Right hindlimb (tissue), 1 donor: ENCODE measurements at places on chromosomes 2 and 18.

GRCh38 chr18:12282442-12283039 is 25.5 kb upstream of the TUBB6 start:
- no peak for DNase-seq

DNA sequence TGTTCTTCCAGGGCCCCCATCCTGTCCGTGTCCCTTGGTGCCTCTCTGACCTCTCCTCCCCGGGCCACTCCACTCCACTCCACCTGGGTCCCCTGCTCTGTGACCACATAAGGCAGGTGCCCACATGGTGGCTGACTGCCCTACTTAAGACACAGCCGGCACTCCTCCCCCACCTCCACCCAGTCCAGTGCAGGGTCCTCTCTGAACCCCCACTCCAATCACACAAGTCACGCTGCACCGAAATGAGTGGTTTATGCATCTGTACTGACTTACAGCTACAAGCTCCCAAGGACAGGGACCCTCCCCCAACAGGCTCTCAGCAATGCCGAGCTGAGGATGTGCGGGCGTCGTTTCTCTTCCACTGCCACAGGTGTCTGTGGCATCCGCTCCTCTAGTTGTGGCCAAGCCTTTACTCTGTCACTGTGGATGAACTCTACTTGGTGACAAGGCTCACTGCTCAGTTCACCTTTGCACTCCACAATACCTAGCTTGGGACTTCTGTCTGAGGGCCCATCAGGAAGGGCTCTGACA is 48.3 kb downstream of the TFCP2L1 start:
- no peak for DNase-seq

- no peak for DNase-seq
Measured at GRCh38 chr2:65856928-65857327, 424.5 kb upstream of the SPRED2 start.

DNA sequence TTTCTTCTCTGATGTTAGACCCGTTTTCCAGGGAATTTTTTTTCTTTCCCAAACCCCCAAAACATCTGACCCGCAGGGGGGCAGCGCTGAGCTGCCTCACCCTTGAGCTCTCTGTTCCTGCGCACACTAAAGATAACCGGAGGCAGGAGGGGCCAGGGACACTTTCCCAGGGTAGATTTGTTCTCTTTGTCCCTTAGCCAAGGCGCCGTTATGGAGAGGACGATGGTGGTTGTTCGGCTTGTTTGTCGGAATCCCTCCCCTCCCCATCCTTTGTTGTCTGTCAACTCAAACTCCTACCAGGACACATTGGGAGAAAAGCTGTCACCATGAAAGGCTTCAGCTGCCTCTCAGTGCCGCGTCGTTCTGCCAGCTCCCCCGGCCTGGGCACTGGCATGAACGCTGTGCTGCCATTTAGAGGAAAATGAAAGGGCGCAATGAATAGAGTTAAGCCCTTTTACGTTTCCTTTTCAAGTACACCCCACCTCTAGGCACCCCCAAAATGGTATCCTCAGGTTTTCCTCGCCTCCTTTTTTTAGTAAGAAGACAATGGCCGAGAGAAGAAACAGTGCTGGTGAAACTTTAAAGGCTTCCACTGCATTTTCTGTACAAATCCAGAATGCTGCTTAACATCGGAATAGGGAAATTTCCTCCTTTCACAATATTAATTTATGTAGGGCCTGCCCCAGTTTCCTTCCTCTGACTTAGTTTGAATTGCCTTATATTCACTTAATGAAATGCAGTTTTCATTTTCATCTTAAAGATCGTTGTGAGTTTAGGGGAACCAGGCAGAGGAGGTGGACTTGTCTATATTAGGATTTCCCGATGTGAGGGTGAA is 62.1 kb downstream of the RND3 start:
- no peak for DNase-seq

- no peak for DNase-seq
Measured at GRCh38 chr2:240589850-240590525, 3.5 kb downstream of the CAPN10 start.

DNA sequence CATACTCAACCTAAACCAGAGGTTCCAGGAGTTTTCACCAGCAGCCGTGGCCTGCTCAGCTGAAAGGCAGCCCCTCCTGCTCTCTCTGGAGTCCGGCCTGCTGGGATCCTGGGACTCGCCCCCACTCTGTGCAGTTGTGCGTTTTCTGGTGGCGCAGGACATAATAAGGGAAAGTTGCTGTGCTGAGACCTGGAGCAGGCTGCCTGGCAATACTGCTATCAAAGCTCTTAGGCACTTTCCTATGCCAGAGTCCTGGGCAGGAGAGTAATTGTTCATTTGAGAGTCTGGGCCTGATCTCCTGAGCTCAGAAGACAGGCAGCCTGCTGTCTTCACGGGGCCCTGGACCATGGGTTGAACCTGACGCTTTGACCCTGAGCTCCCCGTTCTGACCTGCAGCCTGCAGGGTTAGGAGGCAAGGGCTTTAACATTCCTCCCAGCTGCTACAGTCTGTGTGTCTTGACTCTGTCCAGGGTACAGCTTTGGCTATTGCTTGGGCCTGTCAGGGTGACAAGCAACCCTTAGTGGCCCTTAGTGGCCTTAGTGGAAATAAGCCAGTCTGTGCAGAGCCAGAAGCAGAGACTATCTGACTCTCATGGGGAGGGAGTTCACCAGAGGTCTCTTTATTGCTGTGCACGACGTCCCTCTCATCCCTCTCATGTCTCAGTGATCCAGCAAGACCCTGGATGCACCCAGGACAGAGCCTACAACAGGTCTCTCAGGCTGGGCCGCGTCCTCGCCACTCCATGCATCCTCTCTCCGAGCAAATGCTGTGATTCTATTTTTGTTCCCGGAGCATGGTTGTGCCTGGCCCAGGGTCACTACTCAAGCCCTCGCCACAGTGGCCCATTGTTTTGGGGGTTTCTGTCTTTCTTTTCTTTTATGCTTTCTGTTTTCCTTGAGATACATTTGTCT is 60.6 kb downstream of the ACKR3 start:
- peak; percentile 9 for DNase-seq

DNA sequence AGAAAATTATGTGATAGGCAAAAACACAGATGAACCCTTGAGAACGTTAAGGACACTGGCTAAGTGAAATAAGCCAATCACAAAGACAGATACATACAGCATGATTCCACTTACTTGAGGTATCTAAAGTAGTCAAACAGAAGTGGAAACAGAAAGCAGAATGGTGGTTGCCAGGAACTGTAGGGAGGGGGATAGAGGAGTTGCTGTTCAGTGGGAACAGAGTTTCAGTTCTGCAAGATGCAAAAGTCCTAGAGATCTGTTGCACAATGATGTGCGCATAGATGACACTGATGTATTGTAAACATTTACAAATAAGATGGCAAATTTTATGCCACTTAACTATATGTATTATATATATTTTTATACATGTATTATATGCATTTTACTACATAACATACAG is 59.7 kb downstream of the POLE4 start:
- DNase-seq, result no peak

DNA sequence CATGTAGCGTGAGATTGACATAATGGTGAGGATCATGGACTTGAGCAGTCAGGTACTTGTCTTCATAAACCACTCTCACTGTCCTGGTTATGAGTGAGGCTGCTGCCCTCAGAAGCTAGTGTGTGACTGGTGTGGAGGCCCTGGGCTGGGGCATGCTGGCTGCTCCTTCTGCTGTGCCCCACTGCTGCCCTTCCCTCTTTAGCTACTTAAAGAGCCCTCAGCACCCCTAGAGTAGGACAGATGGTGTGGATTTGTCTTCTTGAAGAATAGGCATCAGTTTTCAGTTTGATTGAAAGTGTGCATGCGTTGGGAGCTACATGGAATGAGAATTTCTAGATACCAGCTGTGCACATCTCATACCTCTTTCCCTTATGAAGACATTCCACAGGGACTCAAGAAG is 15.4 kb downstream of the CPLX4 start:
- DNase-seq, result no peak

GRCh38 chr18:5868218-5868854 is 27.0 kb downstream of the TMEM200C start:
- peak; percentile 88 for DNase-seq

DNA sequence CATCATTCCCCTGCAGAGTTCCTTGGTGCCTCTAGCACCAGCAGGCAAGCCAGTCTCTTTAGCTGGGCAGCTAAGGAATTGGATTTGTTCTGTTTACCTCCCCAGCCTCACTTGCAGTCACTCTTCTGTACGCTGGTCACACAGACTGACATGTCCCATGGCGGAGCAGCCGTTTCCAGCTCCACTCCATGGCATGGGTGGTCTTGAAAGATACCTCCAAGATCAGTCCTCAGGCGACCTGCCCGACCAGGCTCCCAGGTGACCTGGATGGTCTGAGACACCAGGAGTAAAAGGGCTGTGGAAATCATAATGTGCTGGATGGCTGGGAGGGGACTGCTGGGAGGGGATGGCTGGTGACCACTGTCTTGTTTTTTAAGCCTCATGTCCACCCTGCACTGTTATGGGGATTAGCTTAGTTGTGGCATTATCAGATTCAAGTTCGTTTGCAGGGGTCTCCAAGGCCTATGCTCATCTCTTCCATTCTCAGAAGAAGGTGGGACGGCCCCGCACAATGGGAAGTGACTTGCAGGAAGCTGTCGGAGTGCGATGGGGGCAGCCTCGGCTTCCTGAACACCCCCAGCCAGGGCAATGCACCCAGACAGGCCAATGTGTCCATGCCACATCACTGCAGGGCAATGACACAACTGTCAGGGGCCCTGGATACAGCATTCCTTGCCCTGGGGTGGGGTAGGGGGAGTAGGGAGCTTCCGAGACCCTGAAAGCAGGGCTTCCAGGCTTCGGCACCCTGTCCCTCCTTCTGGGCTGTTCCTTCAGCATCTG is 156.1 kb upstream of the MYCN start:
- DNase-seq, result no peak

DNA sequence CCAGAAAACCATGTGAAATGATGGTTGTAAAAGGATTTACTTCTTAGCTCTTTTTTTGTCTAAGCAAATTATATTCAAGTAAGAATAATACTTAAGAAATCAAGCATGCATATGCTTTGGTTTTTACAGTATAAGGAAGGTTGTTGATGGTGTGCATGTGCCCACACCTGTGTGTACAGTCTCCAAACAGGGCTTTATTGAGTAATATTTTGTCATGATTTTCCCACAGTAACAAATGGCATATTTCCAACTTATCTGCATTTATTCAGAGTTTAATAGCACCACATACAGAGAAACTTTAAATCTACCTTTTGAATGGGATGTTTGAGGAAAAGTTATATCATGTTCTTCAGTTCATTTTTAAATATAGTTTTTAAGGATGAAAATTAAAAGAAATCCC is 76.5 kb upstream of the DSG1 start:
- no peak for DNase-seq

GRCh38 chr2:238122287-238123217 is 15.9 kb upstream of the KLHL30 start:
- no peak for DNase-seq

GRCh38 chr18:22831441-22831904 is 101.7 kb upstream of the RBBP8 start:
- DNase-seq, result no peak

DNA sequence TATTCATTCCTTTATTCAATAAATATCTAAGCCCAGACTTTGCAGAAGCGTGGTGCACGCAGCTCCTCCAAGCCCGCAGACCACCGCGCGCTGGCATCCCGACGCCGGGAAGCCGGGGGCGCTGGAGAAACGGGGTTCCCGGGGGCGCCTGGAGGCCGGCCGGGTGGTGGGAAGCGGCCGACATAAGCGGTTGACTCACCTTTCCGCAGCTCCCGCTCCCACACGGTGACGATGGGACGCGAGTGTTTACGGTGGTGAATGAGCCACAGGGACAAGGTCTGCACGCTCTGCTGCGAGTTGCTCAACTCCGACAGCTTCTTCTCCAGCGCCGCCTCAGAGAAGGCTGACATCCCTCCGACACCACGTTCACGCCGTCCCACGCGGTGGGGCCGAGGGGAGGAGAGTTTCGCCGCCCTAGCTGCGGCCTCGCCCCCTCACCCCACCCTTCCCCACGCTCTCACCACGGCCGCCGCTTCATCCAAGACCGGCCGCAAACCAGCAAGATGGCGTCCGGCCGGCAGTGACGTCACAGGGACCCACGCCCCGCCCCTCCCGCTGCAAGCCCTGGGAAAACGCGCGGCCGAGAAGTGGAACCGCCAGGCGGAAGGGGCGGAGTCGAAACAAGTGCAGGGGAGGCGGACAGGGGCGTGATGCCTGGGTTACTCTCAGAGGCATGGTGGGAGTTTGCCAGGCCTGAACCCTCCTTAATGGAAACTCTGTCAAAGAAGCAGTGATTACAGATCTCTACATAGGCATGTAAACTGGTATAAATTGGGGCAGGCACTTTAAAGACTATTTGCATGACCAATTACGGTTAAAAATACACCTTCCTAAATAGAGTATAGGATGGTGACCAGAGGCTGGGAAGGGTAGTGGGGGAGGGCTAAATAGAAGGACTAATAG is at the start of gene RPRD1A:
TSS of gene RPRD1A (minus strand) at position 505 of the 903 bp plus-strand sequence. CDS start at position 350, 155 bp downstream.
- peak; percentile 97 for DNase-seq

- DNase-seq, result peak; percentile 30
Measured at GRCh38 chr2:208406474-208407451, at the start of gene PTH2R. TSS of gene PTH2R (plus strand) at chr2:208406792. CDS start at chr2:208407044, 252 bp downstream.

DNA sequence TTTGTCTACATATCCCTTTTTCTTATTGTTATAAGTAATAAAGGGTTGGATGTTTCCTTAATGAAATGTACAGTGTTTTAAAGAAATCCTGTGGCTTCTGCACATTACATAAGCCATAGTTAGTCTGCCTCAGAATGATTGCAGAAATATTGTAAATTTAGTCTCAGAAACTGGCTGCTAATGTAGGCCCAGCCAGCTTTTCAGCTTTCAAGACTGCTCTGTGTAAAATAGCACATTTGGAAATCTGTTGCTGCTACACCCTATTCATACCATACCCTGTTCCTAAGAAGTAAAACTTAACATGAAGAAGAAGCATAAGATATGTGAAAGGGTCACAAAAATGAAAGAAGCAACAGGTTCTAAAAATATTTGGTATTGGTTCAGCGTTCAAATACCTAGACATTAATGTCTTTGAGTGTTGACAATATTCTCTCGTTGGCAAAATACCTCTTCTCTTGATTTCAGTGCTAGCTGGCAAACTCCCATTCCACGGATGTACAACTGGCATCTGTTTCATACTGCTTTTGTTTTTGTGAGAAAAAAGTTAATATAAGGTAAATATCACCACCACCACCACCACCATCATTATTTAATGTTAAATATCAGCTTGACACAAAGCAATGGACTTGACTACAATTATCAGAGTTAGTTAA is 19.2 kb upstream of the NCKAP1 start:
- DNase-seq, result no peak

DNA sequence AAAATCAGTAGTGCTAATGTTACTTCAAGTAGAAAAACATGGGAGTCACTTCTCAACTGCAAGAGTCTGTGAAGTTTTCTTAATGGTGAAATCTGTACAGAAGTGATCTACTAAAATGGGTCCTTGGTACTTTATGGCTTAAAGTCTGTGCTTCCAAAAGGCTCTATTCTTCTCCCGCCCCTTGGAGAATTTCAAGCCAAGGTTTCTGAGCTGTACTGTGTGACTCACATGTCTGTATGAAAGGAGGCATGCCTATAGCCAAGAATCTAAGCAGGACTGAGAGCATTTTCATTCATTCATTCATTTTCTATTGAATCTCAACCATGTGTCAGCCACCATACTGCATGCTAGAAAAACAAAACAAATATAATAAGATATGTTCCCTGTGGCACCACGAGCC is 19.8 kb upstream of the DDX18 start:
- no peak for DNase-seq
